ENCODE measurements at places on chromosomes 2 and 18.
A peak's percentile ranks its signal among the peaks of the same experiment; 100 is the strongest.

GRCh38 chr2:50751311-50752031, 280.5 kb downstream of the NRXN1 start:
- no peak for DNase-seq

DNA sequence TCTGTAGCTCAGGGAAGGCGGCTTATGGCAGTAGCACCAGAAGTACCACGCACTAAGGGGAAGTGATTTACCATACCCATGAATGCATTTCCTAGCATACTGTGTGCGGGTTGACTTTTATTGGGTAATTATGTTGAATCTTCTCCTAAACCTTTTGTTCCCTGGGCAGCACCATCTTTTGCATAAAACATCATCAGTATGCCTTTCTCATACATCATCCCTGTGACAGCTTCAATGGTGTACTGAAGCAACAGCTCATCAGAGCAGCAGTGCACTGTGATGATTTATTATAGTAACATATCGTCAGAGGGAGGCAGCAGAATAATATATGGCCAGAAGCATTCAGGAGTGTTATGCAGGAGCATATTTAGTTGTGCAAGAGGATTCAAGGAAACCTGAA, 204.9 kb downstream of the CDH7 start:
- DNase-seq: no peak

- DNase-seq: no peak
These were observed 186.8 kb downstream of the BCL2 start for GRCh38 chr18:63132819-63133200.

DNA sequence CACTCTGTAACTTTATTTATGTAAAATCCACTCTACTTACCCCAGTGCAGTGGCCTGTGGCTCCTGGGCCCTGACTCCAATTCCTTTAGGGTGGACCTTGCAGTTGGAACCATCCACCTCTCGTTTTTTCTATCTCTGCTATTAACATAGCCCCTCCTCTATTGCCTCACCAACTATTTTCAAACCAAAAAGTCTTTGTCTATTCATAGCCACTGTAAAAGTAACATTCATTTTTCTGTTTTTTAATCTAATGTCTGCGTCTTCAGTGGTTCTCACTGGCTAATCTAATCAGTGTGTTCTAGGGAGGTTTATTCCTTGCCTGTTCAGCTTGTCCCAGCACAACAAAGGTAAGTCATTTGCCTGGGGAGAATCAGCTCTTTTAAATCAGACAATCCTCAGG, at the start of gene SLC4A5:
TSS of gene SLC4A5 (minus strand) at position 101 of the 400 bp plus-strand sequence. CDS start 28,393 bp downstream, outside the sequence.
- DNase-seq: no peak

- DNase-seq: no peak
These were observed 54.9 kb downstream of the ANTXR1 start for GRCh38 chr2:69067866-69068265.

DNA sequence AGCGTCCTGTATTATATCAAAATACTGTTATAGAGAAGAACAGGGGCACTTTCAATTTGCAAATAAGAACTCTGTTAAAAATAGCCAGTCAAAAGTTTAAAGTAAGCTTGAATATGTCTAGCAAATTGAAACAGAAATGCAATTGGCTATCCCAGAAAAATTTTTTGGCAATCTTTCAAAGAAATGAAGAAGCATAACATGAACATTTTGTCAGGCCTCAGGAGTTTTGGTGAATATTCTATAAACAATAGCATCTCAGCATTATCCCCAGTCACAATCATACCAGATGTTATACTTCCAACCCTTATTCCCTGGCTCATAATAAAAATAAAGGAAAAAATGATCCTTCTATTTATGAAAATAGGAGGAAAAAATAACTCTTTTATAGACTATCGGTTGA, 252.4 kb downstream of the GRB14 start:
- no peak for DNase-seq

DNA sequence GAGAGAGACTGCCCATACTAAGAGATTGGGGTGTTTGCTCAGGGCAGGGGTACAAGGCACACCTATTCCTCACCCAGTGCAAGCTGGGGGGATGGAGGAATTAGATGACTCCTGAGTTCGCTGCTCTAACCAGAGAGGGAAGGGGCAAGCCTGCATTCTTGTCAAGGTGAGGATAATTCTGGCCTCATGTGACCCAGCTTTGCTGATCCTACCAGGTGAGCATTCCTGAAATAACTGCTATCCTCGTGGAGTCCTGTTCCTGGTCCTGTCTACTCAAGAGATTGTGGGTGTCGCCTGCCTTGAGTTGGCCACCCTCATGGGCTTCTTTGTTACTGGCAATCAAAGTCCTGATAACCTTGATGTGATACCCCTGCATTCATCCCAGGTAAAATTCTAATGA, 206.0 kb downstream of the SPP2 start:
- no peak for DNase-seq

DNA sequence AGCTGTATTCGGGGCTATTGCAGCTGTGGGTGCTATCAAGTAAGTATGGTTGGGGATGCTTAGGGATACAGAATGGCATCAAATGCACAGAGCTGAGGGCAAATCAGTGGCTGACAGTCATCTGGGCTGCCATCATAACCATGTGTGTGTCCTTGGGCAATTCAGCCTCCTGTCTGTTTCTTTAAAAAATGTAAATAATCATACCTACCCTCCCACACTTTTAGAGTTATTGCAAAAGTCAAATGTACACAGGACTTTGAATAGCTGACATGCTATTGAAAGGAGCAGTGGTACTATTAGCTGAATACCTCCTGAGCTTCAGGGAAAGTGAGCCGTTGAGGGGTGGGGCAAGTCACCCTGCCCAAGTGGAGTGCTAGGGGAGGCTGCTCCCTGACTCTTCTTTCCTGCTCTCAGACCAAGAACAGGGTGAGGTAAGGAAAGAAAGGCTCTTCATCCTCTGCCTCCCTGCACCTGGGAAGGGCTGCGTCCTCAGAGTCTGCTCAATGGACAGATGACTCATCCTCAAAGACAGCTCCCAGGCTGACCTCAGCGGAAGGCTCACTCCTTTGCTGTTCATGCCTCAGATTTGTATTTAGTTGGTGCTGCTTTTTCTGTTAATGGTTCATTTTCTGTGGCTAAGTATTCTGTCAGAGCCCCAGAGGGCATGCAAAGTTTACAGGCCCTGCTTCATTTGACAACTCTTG, 54.9 kb upstream of the BZW1 start:
- DNase-seq: peak; percentile 56

GRCh38 chr2:21819454-21819853, 695.7 kb downstream of the TDRD15 start:
- no peak for DNase-seq

- DNase-seq: no peak
These were observed 53.8 kb downstream of the CRIM1 start for GRCh38 chr2:36409335-36409734.

DNA sequence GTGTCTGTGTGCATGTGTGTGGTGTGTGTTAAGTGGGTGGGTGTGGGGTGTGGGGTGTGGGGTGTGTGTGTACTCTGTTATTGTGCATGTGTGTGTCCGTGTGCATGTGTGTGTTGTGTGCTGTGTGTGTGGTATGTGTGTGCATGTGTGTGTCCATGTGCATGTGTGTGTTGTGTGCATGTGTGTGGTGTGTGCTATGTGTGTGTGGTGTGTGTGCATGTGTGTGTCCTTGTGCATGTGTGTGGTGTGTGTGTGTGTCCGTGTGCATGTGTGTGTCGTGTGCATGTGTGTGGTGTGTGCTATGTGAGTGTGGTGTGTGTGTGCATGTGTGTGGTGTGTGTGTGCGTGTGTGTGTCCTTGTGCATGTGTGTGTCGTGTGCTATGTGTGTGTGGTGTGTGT, 6.9 kb upstream of the OTOS start:
- no peak for DNase-seq

DNA sequence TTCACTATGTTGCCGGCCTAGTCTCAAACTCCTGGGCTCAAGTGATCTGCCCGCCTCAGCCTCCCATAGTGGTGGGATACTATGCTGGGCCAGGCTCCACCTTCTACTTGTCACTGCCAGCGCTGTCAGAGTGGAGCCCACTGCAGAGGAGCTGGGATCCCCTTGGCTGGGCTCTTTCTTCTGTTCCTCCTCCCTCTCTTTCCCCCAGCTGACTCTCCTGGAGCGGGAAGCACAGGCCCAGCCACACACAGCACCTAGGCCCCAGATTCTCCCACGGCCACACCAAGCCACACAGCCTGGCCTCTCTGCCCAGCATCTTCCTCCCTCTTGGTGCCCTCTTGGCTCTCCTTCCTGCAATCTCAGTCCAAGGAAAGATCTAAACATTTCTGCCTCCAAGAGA, 3.7 kb upstream of the GAREM2 start:
- no peak for DNase-seq

DNA sequence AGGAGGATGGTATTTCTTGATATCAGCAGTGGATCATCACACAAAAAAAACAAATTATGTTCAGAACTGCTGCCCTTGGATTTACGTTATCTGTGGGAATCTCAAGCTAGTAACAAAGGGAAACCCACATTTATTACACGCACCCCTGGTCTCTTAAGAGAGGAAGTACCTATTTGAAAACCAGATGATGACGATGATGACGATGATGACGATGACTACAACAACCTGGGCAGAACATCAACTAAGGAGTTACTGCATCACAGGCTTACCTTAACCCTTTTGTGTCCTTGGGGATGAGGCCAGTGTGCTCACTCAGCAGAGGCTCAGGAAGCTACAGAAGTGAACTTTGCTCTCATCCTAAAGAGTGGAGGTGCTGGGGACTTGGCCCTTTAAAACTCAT, 169.4 kb downstream of the FSHR start:
- no peak for DNase-seq

- DNase-seq: no peak
These were observed 247.8 kb upstream of the SIX2 start for GRCh38 chr2:45256867-45257641.

DNA sequence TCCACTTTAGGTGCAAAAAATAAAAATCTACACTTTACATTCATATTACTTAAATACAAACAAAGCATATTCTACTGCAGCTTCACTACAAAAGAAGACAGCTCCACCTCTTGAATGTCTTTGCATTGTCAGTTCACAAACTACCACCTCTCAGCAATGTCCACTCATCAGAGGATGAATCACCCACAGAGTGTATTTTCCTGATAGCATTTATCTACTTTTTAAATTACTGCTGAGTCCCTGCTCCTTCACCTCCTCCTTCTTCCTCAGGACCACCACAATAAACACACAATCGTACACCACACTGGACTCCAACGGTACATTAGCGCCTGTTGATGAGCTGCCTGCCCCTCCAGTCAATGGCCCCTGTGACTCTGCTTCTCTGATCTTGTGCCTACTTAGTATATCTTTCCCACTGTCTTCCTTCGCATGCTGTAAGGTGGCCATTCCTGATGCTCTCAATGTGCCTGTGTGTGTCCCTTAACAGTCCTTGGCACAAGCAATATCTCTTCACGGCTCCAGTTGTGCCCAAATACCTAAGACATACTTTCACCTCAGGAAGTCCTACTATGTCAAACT, 120.9 kb downstream of the DHRS9 start:
- no peak for DNase-seq

DNA sequence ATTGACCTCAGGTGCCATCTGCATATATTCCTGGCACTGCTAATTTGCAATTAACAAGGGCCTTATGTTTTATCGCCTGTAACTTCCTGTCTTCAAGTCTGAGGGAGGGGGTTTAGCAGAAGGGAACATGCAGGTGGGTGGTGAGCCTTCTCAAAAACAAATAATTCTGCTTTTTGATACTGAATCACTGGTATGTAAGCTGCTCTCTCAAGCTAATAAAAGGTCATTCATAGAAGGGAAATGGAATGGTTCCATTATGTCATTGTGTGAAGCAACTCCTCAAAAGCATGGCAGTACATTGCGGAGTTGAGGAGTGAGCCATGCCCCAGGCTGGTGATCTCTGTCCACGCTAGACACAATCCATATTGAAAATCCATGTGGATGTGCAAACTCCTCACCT, 414.8 kb upstream of the ID2 start:
- no peak for DNase-seq

GRCh38 chr2:237262838-237263771, 150.9 kb downstream of the COL6A3 start:
- DNase-seq: no peak

DNA sequence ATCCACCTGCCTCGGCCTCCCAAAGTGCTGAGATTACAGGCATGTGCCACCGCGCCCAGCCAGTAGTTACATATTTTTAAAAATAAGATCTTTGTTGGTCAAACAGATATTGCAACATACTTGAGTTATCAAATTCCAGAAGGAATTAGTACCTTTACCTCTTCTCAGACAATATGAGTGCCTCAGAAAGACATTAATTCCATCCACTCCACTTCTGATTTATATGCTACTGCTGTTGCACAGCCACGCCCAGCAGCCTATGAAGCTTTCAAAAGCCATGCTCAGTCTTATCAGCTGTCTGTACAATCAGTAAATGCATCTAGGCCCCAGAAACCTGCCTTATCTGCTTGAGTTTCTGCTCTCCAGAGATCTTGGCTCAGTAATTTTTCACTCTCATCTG, 47.8 kb downstream of the MEX3C start:
- DNase-seq: peak; percentile 13

DNA sequence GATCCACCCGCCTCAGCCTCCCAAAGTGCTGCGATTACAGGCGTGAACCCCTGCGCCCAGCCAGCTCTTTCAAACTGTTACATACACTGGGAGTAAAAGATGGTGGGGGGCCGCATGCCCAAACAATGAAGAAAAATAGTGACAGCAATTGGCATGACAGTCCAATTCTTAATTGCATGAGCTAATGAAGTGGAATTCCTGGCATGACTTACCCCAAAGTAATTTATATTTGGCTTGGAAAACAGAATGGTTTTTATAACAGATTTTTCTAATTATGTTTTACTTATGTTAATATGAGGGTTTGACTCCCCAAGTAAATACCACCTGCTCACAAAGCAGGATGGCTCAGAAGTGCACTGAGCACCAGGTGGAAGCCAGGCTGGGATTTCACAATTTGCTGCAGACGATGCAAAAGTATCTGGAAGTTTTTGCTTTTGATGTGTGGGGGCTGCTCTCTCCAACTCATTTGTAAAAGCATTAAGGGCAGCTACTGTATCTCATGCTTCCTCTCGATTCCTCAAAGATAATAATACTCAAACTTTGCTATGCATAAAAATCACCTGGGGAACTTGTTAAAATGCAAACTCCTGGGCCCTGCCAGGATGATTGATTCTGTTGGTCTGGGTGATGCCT, 24.0 kb upstream of the ATG16L1 start:
- no peak for DNase-seq

- DNase-seq: no peak
These were observed 3.3 kb downstream of the SH3BP4 start for GRCh38 chr2:234955091-234955591.

DNA sequence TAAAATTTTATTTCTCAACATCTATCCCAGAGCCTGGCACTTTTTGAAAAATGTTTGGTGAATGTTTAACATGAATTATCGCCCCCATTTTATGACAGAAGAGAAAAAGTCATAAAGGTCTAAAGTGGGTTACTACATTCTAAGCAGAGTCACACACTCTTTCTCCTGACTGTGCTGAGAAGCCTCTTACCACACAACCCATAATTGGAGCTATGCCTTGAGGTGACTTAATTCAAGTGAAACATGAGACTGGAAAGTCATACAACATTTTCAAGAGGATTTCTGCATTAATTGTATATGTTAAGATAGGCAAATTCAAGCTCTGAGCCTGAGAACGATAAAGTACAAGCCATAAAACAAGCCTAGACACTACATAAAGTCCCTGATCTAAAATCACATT, 3.1 kb upstream of the DSEL start:
- DNase-seq: no peak
